ENCODE measurements at places on chromosomes 11 and 22. TPM values are rescaled to one million over a fixed set of nuclear protein-coding genes. Genes with fewer than 3 reads are reported as not detected.

GRCh38 chr11:844693-845644, 2.3 kb downstream of the TSPAN4 start:
- peak overlapping the region; percentile 95 for H3K27ac ChIP-seq
- H3K4me3 ChIP-seq: peak overlapping the region; percentile 99
- peaks cover 17% of the 10 kb centered on the region for H3K4me1 ChIP-seq
- H3K27me3 ChIP-seq: no peaks in the 10 kb centered on the region
- no peaks in the 10 kb centered on the region for H3K36me3 ChIP-seq

IFTAP gene
- total RNA-seq: 21.1 TPM

DNA sequence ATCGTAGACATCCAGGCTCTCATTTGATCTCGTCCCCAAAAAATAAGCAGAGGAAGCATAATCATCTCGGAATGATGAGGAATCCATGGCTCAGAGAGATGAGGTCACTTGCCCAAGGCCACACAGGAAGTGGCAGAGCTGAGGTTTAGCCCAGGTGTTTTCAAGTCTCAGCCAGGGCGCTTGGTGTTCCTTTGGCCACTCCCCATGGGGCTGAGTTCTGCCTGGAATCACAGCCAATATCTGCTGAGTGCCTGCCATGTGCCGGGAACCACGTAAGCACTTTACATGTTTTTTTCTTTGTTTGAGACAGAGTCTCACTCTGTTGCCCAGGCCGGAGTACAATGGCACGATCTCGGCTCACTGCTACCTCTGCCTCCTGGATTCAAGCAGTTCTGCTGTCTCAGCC, 29.5 kb upstream of the MYH9 start:
- no peak for DNase-seq
- H3K36me3 ChIP-seq: no peaks in the 10 kb centered on the region
- no peaks in the 10 kb centered on the region for H3K4me1 ChIP-seq

SLC7A4 gene
- not detected for total RNA-seq

H19 gene
- 659 TPM for total RNA-seq

PNPLA3 gene
- 1.3 TPM for total RNA-seq

DNA sequence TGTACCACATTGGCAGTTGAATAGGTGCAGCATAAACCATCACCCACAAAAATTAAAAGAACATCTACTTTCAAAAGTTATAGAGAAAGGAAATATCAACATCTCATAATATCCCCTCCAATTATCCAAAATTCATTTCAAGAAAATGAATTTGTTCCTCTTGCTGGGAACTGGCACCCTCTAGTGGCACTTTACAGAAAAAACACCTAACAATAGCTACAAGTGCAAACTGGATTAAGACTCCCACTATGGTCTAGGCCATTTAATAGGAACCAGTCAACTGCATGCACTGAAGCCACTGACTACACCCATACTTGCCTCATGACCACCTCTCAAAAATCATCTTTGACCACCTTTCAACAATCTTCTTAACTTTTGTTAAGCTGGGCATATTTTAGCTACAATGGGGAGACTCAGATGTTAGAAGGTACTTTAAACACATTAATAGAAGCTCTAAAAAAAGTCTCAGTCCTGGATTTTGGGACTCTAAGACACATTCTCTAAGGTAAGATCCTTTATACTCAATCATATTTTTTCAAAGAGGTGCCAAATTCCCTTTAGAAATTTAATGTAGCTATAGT, 17.3 kb downstream of the TRAF6 start:
- peak; percentile 23 for DNase-seq
- no peak overlapping the region for H3K27ac ChIP-seq
- H3K4me3 ChIP-seq: no peak overlapping the region
- H3K27me3 ChIP-seq: no peaks in the 10 kb centered on the region
- no peaks in the 10 kb centered on the region for H3K4me1 ChIP-seq
- no peaks in the 10 kb centered on the region for H3K36me3 ChIP-seq

GRCh38 chr11:65590240-65590738, 5.3 kb downstream of the KCNK7 start:
- no peak overlapping the region for H3K27ac ChIP-seq
- no peaks in the 10 kb centered on the region for H3K36me3 ChIP-seq

SPDYC gene
- total RNA-seq: not detected

A4GALT gene
- 26.2 TPM for total RNA-seq

- no peaks in the 10 kb centered on the region for H3K36me3 ChIP-seq
- H3K4me1 ChIP-seq: no peaks in the 10 kb centered on the region
- H3K27me3 ChIP-seq: no peaks in the 10 kb centered on the region
- DNase-seq: peak; percentile 25
- H3K27ac ChIP-seq: no peak overlapping the region
Observed at GRCh38 chr22:45096256-45096907, 67.3 kb upstream of the NUP50 start.

GRCh38 chr22:17098379-17098819, 13.6 kb downstream of the IL17RA start:
- no peaks in the 10 kb centered on the region for H3K4me1 ChIP-seq
- no peak overlapping the region for H3K27ac ChIP-seq
- no peaks in the 10 kb centered on the region for H3K27me3 ChIP-seq
- DNase-seq: no peak

- peaks cover 9% of the 10 kb centered on the region for H3K4me1 ChIP-seq
- no peak overlapping the region for H3K4me3 ChIP-seq
- no peak overlapping the region for H3K27ac ChIP-seq
Observed at GRCh38 chr11:61075891-61076290, 26.4 kb upstream of the CD5 start.

OR51B2 gene
- total RNA-seq: not detected

DNA sequence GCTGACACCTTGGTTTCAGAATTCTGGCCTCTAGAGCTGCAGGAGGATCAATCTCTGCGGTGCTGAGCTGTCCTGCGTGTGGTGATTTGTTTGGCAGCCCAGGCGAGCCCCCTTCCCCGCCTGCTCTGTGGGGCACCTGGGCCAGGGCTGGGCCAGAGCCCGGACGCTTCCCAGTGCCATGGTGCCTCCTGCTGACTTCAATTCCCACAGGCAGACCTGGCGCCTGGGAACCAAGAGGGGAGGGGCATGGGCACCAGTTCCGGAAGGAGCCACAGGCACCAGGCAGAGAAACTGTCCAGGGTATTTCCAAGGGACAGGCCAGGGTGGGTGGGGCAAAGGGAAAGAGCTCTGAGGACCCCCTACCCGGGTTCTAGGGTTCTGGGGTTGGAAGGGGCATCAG, 197.8 kb downstream of the CTTN start:
- no peaks in the 10 kb centered on the region for H3K36me3 ChIP-seq
- H3K4me1 ChIP-seq: no peaks in the 10 kb centered on the region
- H3K27ac ChIP-seq: no peak overlapping the region
- H3K4me3 ChIP-seq: no peak overlapping the region
- no peak for DNase-seq
- no peaks in the 10 kb centered on the region for H3K27me3 ChIP-seq

DNA sequence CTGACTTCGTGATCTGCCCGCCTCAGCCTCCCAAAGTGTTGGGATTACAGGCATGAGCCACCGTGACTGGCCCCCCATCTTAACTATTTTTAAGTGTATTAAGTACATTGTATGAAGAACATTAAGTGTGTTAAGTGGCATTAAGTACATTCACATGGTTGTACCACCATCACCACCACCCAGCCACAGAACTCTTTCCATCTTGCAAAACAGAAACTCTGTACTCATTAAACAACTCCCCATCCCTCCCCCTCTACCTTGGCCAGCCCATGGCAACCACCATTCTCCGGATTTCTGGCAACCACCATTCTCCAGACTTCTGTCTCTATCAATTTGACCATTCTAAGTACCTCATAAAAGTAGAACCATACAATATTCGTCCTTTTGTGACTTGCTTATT, 17.8 kb upstream of the PEX26 start:
- H3K36me3 ChIP-seq: no peaks in the 10 kb centered on the region
- H3K4me1 ChIP-seq: peaks cover 9% of the 10 kb centered on the region
- H3K27ac ChIP-seq: peak overlapping the region; percentile 99
- no peak for DNase-seq
- H3K4me3 ChIP-seq: no peak overlapping the region
- H3K27me3 ChIP-seq: no peaks in the 10 kb centered on the region

GRCh38 chr11:66858186-66858938, 1.5 kb downstream of the LRFN4 start:
- H3K4me1 ChIP-seq: no peaks in the 10 kb centered on the region
- no peaks in the 10 kb centered on the region for H3K36me3 ChIP-seq
- DNase-seq: no peak
- H3K4me3 ChIP-seq: no peak overlapping the region
- no peaks in the 10 kb centered on the region for H3K27me3 ChIP-seq
